ENCODE measurements at places on chromosomes 3 and 15.
A peak's percentile ranks its signal among the peaks of the same experiment; 100 is the strongest.

- no peak for DNase-seq
Measured at GRCh38 chr15:90449206-90449735, 61.2 kb downstream of the IQGAP1 start.

- DNase-seq = peak; percentile 11
Measured at GRCh38 chr3:38992117-38992760, 59.5 kb downstream of the SCN11A start.

DNA sequence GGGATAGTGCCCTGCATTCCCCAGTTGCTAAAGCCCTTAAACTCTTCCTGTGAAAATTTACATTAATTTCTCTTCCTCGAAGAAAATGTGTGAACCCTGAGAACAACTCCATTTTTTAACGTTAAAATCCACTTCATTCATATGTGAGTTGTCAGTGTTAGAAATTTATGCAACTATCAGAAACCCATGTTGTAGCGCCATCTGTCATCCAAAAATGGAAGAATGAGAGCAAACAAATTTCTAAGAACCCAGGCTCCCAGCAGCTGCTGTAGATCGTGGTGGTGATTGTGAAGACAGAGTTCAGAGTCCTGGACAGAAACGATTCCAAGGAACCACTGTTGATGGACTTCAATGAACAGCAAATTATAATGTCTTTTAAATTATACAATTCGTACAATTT lies 179.7 kb upstream of the NDN start:
- DNase-seq = peak; percentile 53

DNA sequence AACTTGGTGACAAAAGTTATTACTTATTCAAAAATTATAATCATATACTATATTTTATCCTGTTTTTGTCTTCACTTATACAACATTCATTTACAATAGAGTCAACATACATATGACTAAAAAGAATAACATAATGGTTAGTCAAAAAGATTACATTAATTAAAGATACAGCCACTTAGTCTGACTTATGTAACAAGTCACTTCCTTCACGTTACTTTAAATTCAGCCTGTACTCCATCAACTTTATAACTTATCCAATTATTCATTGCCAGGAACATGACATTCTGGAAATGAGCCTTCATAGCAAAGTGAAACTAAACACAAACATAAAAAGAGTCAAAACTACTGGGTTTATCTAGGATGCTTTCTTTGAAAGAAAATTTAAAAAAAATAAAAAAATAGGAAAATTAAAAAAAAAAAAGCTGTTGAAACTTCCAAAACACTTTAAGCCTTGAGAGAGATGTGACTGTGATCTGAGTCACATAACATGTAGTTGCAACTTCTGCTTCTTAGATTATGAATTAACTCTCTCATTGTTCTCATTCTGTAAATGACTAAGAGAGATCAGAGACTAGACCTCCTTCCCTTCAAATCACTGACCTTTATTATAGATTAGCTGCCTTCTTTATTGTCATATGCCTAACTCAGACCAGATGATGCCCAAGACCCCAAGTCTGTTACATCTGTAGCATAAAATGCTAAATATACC lies 107.8 kb downstream of the MYRIP start:
- no peak for DNase-seq

- DNase-seq = no peak
Measured at GRCh38 chr15:25905140-25905539, 42.0 kb upstream of the ATP10A start.

GRCh38 chr15:73387507-73388255 lies 18.9 kb upstream of the HCN4 start:
- no peak for DNase-seq

DNA sequence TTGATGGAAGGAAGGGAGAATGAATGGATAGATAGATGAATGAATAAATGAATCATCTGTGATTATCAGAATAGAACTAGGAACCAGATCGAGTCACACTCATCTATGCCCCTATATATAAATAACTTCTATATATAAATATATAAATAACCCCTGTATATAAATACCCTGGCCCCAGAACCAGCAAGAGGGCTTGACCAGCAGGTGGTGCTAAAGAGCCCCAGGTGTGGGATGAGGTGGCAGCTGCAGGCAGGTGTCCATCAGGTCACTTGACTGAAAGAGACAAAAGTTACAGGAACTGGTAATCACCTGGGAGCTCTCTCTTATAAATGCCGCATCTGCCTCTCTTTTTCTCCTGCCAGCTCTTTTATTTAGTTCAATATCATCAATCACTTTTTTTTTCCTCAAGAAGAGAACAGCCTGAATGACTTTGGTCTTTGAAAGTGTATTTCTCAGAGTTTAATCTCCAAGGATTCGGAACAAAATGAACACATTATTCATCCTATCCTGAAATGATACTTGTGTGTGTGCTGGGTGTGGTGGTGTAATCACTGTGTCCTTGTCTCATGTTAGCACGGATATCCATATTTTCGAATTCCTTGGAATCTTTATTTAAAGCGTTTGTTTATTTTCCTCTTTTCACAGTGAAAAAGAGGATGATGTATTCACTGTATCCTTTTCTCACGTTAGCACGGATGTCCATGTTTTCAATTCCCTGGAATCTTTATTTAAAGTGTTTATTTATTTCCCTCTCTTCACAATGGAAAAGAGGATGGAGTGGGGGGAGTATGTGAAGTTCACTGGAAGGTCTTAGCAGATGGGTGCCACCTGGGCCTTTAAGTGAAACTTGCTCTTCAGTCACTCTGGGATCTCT lies 35.4 kb upstream of the ATG7 start:
- DNase-seq = peak; percentile 80

DNA sequence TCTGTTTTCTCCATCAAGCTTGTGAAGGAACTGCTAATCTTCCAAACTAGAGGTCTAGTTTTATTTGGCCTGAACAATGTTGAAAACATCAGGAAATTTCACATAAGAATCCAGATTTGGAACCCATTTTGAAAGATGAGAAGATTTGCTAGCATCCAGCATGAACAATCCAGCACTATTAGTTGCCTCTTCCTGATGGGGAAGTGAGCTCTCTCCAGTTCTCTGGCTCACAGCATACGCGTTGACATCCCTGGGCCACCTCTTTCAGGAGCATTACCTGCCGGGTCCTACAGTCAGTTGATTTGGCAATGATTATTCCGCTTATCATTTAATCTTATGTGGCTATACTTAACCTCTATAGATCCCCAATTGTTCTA lies 10.9 kb downstream of the GPR87 start:
- DNase-seq = no peak

DNA sequence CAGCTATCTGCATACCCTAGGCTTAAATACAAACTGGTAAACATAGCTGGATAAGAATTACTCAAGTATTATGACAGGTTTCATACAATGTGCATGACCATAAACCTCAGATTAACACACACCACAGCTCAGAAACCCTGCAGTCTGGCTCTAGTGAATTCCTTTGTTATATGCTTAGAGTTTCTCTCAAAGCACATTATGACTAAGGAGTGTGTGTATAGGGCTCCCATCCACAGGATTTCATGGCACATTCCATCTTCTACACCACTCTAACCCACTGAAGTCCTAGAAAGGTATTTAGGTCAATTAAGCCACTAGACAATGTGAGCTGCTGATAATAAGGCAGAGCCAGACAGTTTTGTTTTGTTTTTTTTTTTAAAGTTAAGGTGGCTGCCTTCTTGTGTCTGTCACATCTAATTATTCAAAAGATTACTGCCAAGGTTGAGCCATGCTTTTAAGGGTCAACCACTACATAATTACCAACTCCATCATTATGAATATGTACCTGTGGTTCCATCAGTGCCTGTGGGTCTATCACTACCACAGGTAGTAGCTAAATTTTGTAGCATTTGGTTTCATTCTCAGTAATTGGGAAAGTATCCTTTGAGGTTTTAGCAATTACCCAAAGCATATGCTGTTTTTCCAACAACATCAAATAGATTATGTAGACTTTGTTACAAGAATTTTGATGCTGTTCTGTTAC lies 107.0 kb downstream of the ALCAM start:
- DNase-seq = peak; percentile 25

GRCh38 chr15:73374604-73375003 lies 5.8 kb upstream of the HCN4 start:
- DNase-seq = no peak

DNA sequence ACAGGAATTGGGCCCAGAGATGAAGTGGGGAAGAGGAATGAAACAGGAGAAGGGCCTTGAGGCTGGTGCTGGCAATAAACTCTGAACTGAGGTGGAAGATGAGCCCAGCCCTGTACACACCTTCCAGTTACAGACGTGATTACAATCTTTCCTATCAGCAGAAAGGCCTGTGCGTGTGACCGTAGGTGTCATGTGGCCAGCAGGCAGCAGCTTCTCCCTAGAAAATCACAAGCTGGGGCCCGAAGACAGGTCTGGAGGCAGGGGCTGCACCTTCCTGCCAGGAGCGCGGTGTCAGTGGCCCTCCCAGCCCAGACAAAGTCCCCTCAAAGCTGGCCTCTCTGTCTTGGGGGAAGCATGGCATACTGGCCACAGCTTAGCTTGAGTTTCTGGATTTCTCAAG lies 16.7 kb upstream of the PIGZ start:
- no peak for DNase-seq

GRCh38 chr15:44216958-44217357 lies 21.9 kb upstream of the FRMD5 start:
- DNase-seq = no peak

DNA sequence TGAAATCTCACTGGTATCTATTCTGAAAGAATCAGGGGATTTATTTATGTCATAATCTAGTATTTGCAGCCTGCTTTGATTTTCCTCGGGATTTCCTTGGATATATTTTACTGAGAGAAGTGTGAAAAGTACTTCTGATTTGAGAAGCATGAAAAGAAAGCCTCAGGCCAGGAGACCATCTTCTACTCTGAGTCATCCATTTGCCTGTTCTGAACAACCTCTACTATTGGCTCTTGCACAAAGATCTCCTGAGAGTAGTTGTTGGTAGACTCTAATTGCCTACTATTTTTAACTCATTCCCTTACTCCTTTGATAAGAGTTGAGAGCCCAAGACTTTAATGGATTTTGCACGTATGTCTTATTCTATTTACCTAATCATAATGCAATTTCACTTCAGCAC lies 318.9 kb downstream of the BCHE start:
- no peak for DNase-seq

DNA sequence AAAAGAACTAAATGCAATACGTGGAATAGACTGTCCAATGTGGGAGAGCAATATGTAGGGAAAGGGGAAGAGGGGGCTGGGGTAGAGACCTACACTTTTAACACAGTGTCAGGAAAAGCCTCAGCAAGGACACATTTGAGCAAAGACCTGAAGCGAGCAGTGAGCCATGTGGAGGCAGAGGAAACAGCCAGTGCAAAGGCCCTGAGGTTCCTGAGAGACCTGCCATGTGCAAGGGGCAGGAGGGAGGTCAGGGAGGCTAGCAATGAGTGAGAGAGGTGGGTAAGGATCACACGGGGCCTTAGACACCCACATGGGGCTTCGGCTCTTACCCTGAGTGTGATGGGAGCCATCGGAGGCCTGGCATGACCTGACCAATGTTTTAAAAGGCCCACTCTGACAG lies 181.0 kb downstream of the RAB11A start:
- no peak for DNase-seq

DNA sequence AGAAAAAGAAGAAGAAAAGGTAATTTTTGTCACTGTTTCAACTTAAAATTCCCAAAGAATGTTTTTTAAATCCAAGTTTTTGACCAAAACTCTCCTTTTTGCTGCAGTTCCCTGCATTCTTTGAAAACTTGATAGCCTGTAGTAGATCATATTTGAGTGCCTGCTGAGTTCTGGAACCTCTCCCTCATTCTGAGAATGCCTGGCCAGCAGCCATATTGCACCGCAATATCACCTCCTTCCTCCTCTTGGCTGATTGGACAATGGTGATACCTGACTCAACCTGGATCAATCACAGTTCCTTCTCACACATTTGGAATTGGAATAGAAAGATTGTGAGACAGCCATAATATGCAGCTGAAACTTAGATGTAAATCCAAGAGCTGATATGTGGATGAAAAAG lies 97.6 kb upstream of the GAP43 start:
- no peak for DNase-seq

DNA sequence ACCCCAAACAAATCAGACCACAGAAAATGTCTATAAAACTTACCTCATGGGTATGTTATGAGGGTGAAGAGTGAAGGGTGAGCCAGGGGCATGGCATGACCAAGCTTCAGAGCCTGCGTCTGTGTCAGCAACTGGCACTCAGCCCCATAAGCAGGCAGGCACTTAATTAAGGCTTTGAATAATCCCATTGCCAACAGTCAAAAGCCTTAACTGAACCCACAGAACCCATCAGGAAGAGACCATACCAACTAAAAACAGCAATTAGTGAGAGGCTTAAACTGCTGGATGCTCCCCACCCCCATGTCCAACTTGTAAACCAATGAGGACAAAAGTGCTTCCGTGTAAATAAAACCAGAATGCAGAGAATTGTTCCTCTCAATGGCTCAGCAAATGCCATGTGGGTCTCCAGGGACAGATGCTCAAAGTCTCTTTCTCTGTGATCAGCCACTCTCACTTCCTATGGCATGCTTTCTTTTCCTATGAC lies 126.0 kb downstream of the MYLK start:
- DNase-seq = no peak

DNA sequence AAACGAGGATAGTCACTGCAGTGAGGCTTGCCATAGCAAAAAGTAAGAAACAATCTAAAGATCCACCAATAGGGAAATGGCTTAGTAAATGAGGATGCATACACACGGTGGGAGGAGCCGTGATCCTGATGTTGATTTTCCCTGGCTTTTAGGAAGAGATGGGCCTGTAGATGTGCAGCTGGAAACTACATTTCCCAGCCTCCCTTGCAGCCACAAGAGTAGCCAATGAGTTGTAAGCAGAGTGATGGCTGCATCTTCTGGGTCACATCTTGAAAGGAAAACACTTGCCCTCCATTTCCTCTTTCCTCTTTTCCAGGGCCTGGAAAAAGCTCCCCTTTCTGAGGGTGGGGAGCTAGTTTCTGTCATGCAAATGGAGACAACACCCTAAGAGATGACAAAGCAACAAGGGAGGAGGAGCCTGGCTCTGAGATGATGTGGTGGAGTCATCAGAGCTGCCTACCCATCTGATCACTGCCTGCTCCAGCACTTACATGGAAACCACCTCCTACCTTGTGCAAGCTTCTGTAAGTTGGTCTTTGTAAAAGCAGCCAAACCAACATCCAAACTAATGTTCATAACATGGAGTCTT lies 139.1 kb downstream of the TLE3 start:
- no peak for DNase-seq

DNA sequence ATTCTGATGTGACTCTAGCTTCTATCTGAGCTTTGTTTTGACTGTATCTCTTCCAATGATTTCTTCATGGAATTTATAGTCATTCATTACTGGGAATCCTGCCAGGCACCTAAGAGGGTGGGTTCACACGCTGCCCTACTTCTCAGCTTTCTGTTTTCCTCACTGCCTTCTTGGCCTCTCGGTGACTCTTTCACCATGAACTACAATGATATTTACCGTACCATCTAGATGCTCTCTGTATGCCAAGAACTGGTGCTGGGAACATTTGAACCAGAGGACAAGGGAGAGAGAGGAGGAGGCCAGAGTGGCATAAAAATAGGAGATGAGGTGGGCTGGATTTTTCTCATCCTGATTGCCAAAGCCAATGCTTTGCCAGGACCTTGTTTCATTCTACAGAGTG lies 280.0 kb upstream of the P2RY1 start:
- DNase-seq = no peak
